Bone marrow (tissue), 2 donors: ENCODE measurements at places on chromosomes 7 and 10.

GRCh38 chr10:29535012-29535777 lies 99.6 kb downstream of the SVIL start:
- DNase-seq, result no peak

DNA sequence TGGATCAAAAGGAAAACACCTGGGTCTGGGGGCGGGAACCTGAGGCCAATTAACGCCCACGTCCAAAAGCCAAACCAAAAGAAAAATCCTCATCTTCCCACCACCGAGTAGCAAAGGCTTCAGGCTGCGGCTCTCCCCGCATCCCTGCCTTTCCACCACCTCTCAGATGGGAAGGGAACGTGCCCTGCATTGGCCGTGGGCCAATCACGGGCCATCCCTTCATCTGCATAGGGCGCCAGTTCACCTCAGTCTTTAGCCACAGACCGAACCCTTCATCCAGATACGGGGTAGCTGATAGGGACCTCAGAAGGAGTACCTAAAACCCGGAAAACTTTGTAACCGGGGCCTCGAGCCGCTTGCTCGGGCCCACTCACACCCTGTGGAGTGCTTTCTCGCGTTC lies 626 bp downstream of the PRPF18 start:
- no peak for DNase-seq

DNA sequence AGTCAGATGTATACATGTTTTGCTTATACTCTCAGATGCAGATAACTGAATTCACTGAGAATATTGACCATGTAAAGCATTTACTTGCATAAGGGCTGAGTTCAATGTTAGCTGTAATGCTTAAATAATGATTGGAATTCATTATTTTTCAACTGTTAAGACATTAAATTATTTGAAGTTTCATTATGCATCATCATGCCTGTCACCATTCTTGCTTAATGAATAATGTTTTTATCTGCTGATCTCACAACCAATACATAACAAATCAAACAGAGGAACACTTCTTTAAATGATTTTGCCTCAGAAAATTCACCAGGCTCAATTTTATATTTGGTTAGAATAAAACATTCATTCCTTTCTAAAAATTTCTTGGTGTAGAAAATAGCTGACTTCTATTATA lies 233.4 kb downstream of the GPR37 start:
- DNase-seq, result no peak

DNA sequence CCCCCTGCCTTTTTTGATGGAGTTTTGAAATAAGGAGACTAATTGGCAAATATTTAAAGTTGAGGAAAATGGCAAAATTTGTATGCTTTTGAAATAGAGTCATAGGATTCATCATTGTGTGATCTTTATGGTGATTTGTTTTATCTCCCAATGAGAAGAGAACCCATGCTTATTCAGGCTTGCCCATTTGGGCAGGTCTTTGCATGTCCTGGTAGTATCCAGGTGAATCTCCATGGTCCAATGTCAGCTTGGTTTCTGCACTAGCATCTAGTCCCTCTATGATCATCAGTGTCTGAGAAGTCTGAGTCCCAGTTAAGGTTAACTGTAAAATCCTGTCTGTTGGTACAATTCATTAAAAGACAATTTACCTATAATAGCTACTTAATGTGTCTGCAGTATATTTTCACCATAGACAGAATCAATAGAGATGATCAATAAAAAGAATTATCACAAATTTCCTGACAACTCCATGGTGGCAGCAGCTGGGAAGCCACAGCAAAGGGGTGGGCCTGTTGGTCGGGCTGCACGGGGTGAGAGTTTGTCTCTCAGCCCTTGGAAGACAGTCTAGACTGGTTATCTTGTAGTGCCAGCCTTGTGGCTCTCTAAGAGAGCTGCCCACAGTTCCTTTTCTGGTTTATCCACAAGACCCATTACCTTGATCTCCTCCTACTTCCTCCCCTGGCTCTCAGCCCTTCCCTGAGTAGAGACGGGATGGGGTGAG lies 22.2 kb upstream of the BMPER start:
- DNase-seq, result no peak

- DNase-seq, result no peak
These were observed 2.4 kb downstream of the TMEM72 start for GRCh38 chr10:44913350-44914081.

DNA sequence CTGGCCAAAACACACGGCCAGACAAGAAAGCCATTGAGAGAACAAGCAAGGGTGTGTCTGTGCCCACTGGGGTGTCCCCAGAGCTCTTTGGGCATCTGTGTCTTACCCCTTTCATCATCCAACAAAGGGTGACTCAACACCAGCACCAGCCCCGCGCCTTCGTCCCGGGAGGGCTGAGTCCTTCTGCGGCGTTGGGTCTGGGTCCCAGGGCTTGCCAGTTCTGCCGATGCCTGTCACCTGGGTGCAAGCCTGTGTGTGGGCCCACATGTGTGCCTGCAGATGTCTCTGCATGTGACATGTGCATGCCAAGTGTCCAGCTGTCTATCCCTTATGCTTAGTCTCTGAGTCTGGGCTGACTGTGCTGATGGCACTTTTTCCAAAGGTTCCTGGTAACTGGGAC lies 24.4 kb upstream of the ELN start:
- DNase-seq, result no peak

DNA sequence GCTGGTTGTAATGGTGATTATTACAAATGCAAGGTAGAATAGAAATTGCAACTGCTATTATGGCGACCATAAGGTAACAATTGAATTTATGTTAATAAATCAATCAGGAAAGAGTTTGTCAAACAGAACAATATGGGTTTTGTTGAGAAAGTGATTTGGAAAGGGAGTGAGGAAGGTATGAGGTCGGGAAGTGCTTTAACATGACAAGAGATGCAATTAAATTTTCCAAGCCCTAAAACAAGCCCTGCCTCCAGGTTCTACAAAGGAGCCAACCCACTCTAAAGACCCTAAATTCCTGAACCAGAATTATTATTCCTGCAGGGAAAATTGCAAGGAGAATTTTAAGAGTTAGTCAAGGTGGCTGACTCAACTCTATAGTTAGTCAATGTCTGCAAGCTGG lies 363.7 kb downstream of the BMPER start:
- no peak for DNase-seq

DNA sequence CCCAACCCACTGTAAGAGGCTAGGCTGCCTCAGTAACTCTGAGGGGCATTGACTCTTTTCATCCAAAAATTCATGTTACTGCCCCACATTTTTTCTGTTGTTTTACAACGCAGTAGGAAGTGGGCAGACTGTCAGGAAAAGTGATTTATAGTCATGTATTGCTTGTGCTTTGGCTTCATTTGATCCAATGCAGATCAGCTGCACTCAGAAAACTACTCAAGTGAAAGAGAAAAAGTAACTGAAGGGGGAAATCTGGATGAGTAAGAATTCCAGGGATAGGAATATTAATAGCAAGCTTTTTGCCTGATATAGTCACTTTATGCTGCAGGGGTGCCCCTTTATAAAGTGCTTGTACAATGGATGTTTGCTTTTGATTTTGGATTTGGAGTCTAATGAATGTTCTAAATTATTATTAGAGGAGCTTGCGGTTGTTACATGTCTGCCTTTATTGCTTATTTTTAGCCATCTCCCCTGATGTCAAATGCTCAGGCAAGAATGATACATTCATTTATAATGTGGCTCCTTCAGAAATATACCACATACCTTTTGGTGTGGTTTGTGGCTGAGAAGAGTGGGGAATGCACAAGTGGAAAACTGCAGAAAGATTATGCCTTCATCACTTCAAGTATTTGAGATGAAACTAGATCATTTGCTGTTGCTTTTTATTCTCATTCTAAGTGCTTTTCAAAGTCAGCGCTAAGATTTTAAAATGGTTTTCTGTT lies 86.1 kb downstream of the EGFR start:
- no peak for DNase-seq

GRCh38 chr7:134963036-134963435 lies 23.3 kb upstream of the AGBL3 start:
- no peak for DNase-seq

GRCh38 chr7:66039094-66039670 lies 36.4 kb upstream of the ASL start:
- no peak for DNase-seq
